CMK (cell line): ENCODE measurements at places on chromosomes 2 and 18.

- no peak for DNase-seq
Observed at GRCh38 chr18:23384778-23385736, 68.0 kb upstream of the RIOK3 start.

- DNase-seq: no peak
Observed at GRCh38 chr2:106686814-106687213, 199.2 kb downstream of the ST6GAL2 start.

DNA sequence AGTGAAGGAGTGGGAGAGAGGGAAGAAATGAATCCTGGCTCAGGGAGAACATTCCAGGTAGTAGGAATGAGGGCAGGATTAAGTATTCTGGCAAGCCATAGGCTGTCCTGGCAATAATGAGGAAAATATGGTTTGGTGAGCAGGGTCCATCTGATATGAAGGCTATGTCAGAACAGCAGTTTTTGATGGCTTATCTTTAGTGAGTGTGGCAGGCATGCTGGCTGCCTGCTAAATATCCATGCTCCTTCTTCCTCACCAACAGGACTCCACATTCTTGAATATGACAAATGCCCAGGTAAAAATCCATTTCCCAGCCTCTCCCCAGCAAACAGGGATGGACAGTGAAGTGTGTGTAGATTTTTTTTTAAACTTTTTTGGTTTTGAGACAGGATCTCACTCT lies 13.2 kb upstream of the CTIF start:
- DNase-seq: no peak

- no peak for DNase-seq
Observed at GRCh38 chr18:23283916-23284430, 148.7 kb downstream of the CABLES1 start.

- DNase-seq: no peak
Observed at GRCh38 chr2:241095594-241096290, 6.3 kb downstream of the MTERF4 start.
